ENCODE measurements at places on chromosomes 3 and 15.

- no peak for DNase-seq
Observed at GRCh38 chr15:33467146-33467815, 156.5 kb downstream of the RYR3 start.

GRCh38 chr15:39327005-39327730 is 253.7 kb upstream of the THBS1 start:
- DNase-seq: no peak

DNA sequence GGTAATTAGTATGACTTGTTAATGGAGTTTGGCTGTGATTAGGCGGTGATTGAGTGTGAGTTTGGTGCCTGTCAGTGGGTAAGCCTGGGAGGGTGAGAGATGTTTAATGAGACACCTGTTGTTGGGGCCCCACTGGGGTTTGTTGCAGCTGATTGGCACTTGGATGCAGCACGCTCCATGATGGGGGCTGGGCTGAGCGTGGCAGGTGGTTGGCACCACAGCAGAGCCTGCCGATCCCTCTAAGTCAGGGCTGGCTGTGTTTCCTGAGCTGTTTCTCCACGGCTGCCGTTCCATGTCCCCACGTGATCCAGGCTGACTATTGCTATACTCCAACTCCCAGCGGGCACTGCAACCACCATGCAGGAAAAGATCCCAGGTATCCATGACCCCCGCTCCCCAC is 93.5 kb upstream of the ARRDC4 start:
- DNase-seq: no peak

DNA sequence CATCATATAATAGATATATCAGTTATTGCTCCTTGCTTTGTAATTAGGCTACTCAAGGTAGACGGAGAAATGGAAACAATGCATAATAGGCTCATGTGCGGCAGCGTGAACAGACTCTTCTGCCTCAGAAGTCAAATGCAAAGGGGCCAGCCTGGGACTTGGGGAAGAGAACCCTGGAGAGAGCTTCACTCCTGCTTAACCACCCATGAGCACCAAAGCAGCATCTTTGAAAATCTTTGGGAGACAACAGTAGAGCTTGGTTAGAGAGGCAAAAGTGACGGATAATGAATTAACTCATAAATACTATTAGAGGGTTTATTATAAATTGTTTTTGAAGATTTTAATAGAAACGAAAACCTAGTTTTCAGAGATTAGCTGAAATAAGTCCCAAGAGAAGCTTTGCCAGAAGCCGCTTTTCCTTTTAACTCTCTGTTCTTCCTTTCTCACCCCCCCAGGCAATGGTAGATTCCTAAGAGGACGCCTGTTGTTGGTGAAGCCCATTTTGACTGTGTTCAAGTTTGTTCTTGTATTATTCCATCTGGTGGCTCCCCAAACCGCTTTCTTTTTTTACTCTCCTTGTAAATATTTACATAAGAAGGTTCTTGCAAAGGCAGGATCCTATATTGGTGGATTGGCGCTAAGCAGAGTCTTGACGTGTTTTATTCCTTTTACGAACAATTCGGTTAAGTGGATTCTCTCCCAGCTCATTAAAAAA is 196.0 kb upstream of the TPRG1 start:
- DNase-seq: no peak

DNA sequence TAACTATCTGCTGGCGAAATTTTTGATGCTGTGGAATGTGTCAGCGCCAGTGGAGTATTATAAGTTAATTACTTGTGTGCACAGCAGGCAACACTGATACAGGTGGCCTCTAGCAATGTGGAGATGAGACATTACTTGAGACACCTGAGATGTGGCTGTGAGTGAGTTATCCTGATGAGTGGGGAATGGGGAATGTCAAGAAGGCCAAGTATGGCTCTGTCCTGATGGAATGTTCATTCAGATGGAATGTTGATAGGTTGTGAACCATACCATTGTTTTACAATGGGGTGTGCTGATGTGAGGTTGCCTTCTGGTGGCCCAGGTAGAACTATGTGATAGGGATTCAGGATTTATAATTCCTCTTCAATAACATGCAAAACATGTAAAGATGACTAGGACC is 404.8 kb downstream of the PTPRG start:
- no peak for DNase-seq

GRCh38 chr3:36991923-36992805 is 767 bp downstream of the EPM2AIP1 start:
- no peak for DNase-seq

DNA sequence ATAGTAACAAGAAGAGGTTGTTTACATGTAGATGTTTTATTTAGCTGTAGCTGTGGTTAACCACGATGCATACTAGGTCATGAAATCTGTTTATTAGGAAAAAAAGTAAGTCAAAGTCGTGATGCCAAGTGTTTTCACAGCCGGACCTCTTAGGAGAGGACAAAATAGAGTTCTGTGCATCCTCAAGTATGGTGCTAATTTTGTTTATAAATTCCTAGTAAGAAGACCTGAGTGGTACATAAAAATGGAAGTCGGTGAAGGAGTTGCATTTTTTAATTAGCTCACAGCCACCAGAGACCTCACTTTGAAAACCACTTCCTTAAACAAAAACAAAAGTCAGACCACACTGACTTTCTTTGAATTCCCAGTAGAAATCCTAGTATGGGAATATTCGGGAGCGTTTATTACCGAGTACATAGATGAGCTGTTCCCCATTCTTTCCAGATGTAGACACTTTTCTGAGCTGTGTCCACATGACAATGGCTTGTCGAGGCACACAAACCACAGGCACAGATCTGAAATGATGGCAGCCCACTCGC is 143.6 kb upstream of the UBE2E1 start:
- no peak for DNase-seq

- no peak for DNase-seq
Observed at GRCh38 chr3:60291115-60291514, 960.1 kb downstream of the FHIT start.

- no peak for DNase-seq
Observed at GRCh38 chr3:89358281-89358680, 250.9 kb downstream of the EPHA3 start.

Measured in GM13977 (cell line).